Amniotic epithelial cell (primary cell): ENCODE measurements at places on chromosomes 5 and 9.

DNA sequence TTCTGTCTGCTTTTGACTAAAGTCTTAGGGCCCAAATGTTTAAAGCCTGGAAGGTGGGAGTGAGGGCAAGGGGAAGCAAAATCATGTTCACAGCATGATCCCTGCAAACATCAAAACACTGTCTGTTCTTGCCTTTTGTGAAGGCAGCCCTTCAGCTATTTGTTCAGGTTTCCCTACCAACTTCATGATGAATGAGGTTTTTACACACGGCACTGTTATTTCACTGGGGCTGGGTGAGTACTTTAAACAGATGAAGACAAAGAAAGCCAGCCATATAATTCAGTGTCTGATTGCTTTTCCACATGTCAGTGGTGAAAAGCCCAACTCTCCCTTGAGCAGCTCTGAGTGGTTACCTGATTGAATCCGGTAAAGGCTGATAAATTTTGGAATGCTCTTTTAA, 224.7 kb upstream of the GRAMD2B start:
- no peak for DNase-seq

DNA sequence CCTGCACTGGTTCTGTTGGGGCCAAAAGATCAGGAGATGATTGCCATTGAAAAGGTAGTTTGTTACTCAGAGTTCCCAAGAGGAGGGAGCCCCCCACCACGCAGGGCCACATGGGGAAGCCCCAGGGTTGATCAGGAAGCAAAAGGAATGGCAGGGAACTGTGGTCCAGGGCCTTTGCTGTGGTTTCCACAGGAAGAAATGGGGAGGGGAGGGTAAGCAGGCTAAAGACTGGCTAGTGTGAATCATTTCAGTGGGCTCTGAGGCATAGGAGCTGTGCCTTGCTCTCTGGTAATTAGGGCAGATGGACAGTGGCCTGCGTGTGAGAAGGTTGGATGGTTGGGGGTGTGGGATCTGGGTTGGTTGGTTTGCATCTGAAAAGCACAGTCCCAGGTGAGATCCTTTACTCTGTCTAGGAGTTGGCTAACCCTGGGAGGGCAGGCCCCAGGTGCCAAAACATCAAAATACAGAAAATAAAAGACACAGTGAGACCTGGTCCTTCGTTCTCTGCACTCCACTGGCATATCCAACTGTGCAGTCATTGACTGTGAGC, 66.1 kb downstream of the PTPDC1 start:
- no peak for DNase-seq

- peak; percentile 71 for DNase-seq
Observed at GRCh38 chr5:149299451-149300054, 27.9 kb downstream of the AFAP1L1 start.

DNA sequence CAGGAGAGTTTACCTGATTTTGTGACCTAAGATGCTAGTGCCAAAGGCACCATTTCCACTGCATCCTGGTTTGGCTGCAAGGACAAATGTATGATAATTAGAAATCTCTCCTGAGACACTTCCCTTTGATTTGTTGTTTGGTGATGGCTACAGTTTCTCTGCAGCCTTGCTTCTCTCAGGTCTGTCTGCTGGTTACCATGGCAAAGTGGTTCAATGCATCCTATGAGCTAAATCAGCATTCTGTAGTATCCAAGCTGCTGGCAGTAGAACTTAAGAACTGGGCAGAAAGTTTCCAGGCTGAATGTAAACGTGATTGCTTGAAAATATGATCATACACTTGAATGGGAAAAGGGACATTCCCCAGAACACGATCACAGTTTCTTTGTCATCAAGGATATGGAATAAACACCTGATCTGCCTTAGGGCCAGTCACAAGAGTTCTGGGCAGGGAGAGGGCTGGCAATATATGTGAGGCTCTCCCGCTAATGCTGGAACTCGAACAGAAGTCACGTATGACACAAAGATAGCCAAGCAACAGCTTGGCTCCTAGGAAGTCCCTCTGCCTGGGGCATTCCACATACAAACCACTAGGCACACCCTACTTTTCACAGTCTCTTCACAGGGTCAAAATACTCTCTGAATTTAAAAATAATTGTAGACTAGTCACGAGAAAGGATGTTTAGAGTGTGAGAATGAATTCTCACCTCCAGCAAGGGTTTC, 138.1 kb upstream of the GRAMD2B start:
- DNase-seq, result no peak

GRCh38 chr9:129010267-129010975, 17.7 kb downstream of the SH3GLB2 start:
- no peak for DNase-seq
